ENCODE measurements at places on chromosomes 7 and 10.
A peak's percentile ranks its signal among the peaks of the same experiment; 100 is the strongest.

GRCh38 chr10:125844751-125845221, 21.4 kb downstream of the BCCIP start:
- DNase-seq = no peak

GRCh38 chr7:71267734-71268469, 136.0 kb downstream of the GALNT17 start:
- no peak for DNase-seq

DNA sequence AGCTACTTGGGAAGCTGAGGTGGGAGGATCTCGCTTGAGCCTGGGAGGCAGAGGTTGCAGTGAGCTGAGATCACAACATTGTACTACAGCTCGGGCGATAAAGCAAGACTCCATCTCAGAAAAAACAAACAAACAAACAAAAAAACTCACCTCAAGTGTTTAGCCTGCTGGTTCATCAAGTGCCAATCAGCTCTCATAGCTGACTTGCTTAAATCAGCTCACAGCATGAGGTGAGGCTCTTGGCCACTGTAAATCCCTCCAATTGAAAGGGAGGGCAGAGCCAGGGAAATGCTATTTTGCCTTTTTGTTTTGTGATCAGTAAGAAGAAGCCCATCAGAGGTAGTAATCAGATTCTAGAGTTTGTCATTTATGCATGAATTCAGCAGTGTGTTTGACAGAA, 112.3 kb downstream of the RAB11FIP2 start:
- no peak for DNase-seq

GRCh38 chr10:7956508-7956907, 98.0 kb upstream of the GATA3 start:
- DNase-seq = no peak

DNA sequence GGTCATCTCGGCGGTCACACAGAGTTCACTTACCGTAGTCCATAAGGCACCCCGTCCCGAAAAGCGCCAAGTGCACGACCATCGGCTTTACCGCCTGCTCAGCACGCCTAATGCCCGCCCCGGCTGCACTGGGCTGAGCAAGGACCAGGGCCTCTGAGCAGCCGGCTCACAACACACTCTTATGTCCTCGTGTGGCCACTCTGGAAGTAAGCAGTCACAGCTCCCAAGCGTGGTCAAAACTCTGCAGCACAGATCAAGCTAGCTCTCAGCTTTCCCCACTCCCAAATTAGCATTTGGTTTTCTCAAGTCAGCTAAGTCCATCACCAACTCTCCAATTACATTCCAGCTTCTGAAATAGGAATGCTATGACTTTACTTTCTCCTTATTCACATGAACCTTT, 57.7 kb downstream of the MAD1L1 start:
- no peak for DNase-seq

DNA sequence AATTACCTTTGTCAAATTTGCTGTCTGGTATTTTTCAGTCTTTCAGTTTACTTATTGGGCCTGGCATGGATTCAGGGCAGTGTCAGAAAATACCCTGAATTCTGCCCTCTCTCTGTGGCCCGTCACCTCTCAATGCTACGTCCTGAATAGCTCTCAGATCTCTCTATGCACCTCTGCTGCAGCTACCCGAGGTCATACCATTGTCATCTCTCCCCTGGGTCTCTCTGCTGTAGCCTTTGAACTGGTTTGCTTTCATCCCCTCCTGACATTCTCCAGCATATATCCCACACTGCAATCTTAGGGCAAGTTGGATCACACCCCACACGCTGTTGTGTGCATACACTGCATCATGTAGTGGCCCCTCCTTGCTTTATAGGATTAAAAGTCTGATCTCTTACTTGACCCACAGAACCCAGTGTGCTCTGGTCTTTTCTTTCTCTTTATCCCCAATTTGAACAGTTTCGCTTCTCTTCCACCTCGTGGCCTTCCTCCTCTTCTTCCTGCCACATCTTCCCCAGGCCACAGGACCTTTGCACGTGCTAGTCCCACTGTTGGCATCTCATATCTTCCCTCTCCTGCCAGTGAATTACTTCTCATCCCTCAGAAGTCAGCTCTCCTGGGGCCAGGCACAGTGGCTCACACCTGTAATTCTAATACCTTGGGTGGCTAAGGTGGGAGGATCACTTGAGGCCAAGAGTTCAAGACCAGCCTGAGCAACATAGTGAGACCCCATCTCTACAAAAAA, 372.9 kb downstream of the GALNT17 start:
- DNase-seq = no peak

DNA sequence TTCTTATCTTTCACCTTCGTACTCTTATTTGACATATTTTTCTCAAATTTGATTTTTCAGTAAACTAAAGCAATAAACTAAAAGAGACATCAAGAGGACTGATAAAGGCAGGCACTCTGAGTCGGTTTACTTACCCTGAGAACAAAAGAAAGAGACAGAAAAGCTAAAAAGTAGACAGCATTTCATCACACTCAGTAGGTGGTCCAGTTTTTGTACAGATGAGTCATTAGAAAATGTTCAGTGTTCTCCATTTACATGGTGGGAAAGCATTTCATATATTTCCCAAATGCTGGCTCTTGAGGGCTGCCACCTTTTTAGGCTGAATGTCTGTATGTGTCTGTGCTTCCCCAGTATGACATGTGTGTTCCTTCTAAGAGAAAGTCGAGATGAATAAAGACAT, 52.7 kb downstream of the NHLRC2 start:
- no peak for DNase-seq

DNA sequence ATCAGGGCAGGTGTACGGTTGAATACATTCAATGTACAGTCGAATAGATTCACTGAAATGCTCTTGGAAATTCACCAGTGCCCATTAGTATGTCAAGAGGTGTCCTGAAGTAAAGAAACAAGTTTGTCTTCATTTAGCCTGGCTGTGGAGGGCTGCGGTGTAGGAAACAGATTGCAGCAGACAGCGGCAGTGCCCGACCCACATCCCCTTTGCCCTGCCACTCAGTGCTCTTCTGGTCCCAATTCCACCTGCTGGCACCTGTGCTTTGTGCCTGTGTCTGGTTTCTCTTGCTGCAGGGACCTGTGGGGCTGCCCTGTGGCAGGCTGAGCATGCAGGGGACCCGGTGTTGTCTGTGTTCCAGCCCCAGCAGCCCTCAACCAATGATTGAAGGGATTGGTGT, 183.7 kb downstream of the RPS24 start:
- peak; percentile 38 for DNase-seq

DNA sequence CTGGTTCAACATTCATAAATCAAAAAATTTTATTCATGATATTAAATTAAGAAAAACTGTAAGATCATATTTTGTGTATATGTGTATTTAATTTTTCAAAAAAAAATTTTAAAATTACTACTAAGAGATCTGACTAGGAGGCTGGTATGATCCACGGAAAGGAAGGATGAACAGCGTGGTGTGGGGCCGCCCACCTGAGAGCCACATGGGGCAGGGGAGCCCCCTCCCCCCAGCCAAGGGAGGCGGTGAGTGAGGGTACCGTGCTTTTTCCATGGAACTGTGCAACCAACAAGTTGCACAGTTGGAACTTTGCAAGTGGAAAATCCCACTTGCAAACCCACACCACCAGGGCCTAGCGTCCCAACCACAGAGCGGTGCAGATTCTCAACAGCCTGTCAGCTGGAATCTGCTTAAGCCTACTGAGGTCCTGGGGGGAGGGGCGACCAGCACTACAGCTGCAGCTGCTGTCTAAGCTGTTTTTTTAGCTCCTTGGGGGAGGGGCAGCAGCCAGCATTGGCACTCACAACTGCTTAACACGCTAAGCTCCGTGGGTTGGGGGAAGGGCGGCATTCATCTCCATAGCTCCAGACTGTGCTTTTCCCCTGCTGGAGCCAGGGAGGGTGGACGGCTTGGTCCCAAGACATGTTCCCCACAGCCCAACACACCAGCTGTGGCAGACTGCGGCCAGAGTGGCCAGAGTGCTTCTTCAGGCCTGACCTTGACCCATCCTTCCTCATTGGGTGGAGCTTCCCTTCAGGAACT, 94.2 kb upstream of the IGFBP3 start:
- peak; percentile 45 for DNase-seq

DNA sequence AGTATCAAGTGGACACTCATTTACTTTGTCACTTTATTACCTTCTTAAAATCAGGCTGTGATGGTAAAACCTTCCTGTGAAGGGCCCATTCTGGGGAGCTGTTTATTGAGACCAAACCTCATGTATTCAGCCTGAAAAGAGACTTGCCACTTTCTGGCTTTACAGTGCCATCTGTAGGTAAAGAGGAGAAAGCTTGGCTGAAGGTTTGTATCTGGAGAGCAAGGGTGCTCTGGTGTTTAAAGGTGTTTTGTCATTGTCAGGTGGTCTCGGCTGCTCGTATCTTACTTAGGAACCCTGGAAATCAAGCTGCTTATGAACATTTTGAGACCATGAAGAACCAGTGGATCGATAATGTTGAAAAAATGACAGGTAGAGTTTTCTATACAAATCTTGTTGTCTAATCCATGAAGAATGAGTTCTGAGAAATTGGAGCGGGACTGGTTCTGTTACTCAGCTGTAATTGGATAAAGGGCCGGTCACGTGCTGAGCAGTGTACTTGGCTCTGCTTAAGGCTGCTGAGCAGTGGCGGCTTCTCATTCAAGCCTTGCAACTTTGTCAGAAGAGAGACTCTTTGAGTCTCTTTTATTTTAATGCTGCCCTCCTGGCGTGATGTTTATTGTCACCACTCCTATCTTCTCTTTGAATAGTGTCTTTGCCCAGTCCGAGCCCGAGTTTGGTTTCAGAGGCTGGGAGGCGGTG, 46.9 kb downstream of the AP3M1 start:
- no peak for DNase-seq

DNA sequence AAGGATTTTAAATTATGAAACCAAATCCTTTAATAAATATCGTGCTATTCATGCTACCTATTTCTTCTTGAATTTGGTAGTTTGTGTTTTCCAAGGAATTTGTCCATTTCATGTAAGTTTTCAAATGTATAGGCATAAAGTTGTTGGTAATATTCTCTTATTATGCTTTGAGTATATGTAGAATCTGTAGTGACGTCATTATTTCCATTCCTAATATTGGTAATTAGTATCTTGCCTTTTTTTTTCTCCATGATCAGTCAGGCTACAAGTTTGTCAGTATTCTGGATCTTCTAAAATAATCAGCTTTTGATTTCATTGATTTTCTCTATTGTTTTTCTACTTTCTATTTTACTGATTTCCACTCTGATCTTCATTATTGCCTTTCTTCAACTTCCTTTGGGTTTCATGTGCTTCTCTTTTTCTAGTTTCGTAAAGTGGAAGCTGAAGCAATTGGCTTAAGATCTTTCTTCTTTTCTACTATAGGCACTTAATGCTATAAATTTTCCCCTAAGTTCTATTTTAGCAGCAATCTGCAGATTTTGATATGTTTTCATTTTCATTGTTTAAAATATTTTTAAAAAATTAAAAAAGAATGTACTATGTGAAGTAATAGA, 156.5 kb upstream of the HDAC9 start:
- no peak for DNase-seq

GRCh38 chr10:26679588-26679987, 17.9 kb upstream of the PDSS1 start:
- no peak for DNase-seq

DNA sequence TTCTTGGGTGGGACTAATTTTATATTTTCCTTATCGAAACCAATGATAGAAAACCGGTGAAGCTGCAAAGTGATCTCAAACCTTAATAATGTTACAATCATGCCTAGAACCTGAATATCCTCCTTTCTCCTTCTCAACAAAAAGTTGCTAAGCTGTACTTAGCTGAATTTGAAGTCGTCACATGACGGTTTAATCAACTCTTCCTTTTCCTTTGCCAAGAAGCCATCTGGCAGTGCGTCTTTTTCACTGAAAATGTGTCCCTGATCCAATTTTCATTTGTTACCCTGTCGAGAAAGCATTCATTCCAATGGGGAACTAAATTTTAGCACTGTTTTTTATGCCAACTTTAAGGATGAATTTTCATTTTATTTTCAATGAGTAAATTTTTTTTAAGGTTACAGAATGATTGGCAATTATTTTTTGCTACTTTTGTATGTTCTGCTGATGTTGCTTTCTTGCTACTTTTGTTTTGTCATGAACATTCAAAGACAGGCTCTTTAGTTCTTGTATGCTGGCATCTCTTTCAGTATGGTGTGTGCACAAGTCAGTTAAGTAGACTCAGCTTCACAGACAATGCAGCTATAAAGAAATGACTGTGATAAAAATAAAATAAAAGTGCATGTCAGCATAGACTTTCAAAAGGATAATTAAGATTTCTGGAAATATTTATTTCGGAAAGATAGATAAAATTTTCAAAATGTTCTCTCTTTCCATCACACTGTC, 980.0 kb downstream of the DNAJB9 start:
- no peak for DNase-seq

GRCh38 chr10:91787810-91788209, 10.4 kb upstream of the TNKS2 start:
- DNase-seq = no peak

GRCh38 chr10:34152434-34152833, 662.7 kb downstream of the PARD3 start:
- no peak for DNase-seq

GRCh38 chr7:113199136-113199535, 80.8 kb upstream of the SMIM30 start:
- DNase-seq = no peak

DNA sequence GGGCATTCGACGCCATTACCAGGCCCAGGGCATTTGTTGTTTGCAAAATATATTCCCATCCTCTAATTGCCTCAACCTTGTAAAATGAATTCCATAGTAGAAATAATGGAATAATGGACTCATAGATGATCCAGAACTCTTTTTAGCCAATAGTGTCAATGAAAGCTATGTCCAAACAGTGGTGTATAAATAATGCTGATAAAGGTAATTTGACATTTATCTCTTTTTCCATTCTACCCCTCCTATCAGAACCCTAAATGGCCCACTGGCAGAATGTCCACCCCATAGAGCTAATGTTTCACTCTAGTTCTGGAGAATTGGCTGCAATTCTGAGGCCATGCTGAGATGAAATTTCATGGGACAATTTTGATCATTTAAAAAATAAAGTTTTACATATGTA, 76.4 kb upstream of the DLX6 start:
- no peak for DNase-seq

- no peak for DNase-seq
These were observed 56.5 kb downstream of the DOCK4 start for GRCh38 chr7:112149734-112150133.

DNA sequence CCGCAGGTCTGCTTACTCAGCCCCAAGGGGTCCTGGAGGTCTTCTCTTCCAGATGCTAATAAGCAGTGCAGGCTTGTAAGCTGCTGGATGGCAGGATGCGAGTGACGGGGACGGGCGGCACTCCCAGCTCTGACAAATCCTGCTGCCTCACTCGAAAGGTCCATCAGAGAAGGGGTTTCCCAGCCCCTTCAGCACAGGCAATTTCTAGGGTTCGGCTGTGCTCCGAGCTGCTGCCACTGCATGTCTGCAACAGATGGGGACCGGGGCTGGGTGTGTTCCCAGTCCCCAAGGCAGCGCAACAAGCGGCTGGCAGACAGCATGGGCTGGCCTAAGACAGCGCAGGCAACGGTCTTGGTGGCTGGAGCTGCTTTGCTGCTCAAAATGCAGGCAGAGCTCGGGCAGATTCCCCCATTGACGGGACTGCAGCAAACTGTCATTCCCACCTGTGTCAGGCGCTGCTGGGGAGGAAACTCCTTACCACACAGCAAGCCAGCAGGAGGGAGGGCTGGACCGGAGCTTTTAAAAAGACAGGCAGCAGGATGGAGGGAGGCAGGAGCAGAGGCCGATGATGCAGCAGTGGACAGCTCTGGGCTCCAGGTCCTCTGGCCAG, 62.4 kb downstream of the PRKAG2 start:
- no peak for DNase-seq

All from thyroid gland (tissue), 4 donors.